ENCODE measurements at places on chromosomes 5 and 9.

DNA sequence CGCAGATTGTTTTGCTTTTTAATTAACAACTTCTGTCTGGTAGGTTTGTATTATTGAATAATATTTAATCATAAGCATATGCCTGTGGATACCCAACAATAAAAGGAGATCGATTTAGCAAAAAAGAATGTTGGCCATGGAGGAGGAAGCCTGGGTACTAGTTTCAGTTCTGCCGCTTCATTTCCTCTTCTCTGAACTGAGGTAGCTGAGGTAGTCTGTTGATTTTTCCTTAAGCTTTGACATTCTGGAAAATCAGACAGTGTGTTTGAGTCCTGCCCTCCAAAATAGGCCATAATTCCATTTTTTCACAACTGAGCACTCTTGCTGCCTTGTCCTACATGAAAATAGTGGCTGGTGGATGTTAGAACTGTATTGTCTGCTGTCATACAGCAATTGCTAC, 6.0 kb upstream of the GPR21 start:
- no peak for DNase-seq

DNA sequence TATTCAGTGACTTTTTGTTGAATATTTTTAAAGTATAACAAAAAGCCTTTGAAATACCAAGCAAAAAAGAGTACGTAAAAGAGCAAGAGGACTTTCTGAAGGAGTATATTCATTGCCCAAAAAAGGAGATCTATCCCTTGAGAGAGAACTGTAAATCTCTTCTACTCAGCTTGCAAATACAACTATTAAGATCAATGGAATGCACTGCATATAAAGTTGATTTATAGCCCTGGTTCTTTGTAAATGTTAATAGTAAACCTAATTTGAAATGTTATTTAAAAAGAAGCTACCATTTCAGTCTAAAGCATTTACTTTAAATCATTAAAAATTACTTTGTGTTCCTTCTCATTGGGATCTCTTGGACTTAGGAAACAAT, 168.1 kb downstream of the PDE4D start:
- no peak for DNase-seq

DNA sequence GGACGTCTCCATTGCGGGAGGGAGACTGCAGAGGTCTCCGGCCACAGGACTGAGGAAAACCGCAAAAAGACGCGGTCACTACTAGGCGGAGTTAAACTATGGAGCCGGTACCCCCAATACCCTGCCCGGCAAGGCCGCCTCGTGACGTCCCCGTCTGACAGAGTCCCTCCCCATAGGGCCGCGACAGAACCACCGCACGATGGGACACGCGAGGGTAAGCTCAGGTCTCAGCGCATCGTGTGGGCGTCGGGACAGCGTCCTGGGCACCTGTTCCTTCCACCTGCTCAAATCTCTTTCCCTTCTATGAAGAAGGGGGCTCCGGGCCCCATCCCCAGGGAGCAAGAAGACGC, 35.2 kb upstream of the GLDC start:
- DNase-seq, result peak; percentile 62

- peak; percentile 6 for DNase-seq
Observed at GRCh38 chr5:107248066-107248695, 422.6 kb downstream of the EFNA5 start.

GRCh38 chr9:86434039-86434726, 80.0 kb upstream of the TUT7 start:
- DNase-seq, result peak; percentile 39

- no peak for DNase-seq
Observed at GRCh38 chr5:73115399-73116051, 4.8 kb upstream of the TMEM171 start.

DNA sequence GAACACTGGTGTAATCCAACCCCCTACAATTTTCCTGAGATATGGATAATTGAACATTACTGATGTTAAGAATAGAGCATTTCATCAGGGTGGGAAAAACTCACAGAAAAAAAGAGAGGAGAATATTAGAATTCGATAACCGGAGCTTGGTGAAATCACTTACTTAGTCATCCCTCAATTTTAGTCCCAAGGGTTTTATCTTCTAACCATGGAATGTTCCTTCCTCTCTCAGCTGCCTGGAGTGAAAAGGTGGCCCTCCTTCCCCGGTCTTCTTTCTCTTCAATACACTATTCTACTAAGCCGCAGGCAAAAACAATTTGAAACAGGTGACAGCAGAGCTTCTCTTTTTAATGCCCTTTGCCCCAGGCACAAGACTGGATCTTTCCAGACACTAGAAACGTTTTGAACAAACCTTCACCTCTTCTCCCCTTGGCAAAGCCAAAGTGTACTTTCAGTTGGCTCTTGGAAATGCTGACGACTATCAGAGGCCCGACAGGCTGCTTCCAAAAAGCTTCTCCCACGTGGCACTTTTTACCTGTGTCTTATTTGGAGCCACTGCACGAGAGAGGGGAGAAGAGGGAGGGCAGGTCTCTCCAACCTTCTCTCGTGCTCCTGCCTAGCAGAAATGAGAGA, 543.9 kb downstream of the TLE1 start:
- no peak for DNase-seq

DNA sequence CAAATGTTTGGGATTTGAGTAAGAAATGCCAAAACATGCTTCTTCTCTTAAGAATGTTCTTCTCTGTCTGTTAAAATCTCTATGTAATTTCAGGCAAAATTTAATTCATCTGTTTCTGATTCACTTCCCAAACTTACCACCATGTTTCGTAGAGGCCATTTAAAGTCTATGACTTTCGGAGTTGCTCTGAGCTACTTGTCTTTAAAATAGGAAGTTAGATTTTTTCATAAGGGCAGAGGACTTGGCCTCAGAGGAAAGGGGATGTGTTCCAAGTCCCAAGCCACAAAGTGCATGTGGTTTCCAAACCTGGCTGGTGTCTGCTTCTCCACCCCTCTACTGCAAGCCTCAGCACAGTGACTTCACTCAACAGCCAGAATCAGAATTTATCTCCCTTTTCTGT, 111.3 kb upstream of the ADRA1B start:
- no peak for DNase-seq

- DNase-seq, result no peak
Observed at GRCh38 chr5:16178745-16179372, 732 bp downstream of the MARCHF11 start.
